ENCODE measurements at places on chromosomes 1 and 21.

- DNase-seq, result peak; percentile 78
These were observed 8.7 kb upstream of the MDM4 start for GRCh38 chr1:204507317-204508105.

DNA sequence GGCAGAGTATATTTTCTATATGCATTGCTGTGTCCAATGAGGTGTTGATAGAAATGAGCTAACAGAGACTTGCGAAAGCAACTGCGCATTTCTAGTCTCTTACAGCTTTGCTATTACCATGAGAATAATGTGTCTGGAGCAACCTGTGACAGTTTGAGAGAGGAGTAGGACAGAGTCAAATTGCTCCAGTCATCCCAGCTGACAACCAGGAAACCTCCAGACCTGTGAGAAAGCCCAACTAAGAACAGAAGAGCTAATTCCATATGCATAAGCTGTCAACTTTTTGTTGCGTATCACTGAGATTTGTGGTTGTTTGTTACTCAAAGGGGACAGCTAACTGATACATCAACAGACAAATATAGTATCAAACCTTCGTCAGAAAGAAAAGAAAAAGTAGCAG, 354.1 kb upstream of the LRRC7 start:
- DNase-seq, result no peak

GRCh38 chr1:47852006-47852718, 145.0 kb downstream of the TRABD2B start:
- no peak for DNase-seq

DNA sequence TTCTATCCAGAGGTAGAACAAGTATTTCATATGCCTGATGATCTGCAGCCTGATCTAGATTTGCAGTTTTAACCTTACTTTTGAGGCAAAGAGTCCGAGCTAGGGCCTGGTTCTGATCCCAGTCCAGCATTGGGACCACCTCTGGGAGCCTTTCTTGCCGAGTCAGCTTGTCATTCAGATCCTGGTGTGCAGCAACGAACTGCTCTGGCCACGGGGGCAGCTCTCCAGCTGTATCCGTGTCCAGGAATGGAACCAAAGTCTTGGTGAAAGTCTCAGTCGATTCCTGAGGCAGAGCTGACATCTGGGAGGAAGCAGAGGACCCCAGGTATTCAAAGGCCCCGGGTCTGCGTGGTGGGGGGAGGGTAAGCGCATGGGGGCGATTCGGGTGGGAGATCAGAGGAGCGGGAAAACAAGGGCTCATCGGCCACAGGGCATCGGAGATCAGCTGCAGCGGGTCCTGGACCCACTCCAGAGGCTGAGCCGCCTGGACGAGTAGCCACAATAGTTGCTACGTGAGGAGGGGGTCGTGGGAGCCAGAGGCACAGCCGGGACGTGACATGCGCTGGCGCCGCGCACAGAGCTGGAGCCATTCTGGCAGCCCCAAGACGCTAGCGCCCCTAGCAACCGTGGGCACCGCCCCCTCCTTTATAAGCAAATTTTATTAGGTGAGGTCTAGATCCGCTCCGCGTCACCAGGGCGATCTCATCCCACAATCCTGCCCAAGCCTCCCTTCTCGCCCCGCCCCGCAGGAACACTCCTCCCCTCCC, 32.4 kb upstream of the BSDC1 start:
- DNase-seq, result no peak

- peak; percentile 56 for DNase-seq
These were observed 812 bp upstream of the ARF1 start for GRCh38 chr1:228081578-228082213.

GRCh38 chr1:76593141-76593540, 274.1 kb upstream of the ST6GALNAC5 start:
- no peak for DNase-seq

- DNase-seq, result no peak
These were observed 147.0 kb upstream of the DNAH14 start for GRCh38 chr1:224782281-224783000.

DNA sequence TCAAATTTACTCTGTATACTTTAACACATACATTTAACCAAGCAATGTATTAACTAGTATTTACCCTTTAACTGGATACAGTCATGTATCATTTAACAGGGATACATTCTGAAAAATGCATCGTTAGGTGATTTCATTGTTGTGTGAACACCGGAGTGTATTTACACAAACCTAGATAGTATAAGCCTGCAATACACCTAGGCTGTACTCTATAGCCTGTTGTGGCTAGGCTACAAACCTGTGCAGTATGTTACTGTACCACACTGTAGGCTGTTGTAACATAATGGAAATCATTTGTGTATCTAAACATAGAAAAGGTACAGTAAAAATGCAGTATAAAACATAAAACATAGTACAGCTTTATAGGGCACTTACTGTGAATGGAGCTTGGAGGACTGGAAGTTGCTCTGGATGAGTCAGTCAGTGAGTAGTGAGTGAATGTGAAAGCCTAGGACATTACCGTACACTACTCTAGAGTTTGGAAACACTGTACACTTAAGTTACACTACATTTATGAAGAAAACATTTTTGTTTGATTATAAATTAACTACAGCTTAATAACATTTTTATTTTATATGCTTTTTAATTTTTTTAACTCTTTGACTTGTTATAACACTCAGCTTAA, 21.3 kb downstream of the RGS4 start:
- no peak for DNase-seq

Measured in NB4 (cell line).